K562 (cell line): ENCODE measurements at places on chromosomes 7 and 10. TPM values are rescaled to one million over a fixed set of nuclear protein-coding genes. Genes with fewer than 3 reads are reported as not detected.

Gene BNIP3
- total RNA-seq = 41.7 and 42.2 TPM in 2 replicates

Gene ZNF479
- not detected in 2 replicates for total RNA-seq

Gene MTG1
- total RNA-seq = 18.1 and 18.2 TPM in 2 replicates

Gene TFPI2
- 0.11 TPM in 1 of 2 replicates, not detected in the other for total RNA-seq

Gene FAM53B
- 16.5 and 17.0 TPM in 2 replicates for total RNA-seq

Gene CDK14
- 0.18 and 0.44 TPM in 2 replicates for total RNA-seq

Gene HYAL4
- not detected in 2 replicates for total RNA-seq

Gene ENTPD1
- 0.35 and 0.38 TPM in 2 replicates for total RNA-seq

Gene SORCS3
- not detected in 2 replicates for total RNA-seq

Gene GPC2
- 4.7 and 5.1 TPM in 2 replicates for total RNA-seq

Gene GPR15LG
- total RNA-seq = not detected in 2 replicates

GRCh38 chr10:103854686-103855391 lies 537 bp downstream of the SH3PXD2A start:
- H3K27ac ChIP-seq = no peak overlapping the region
- no peak for DNase-seq
- H3K4me3 ChIP-seq = no peak overlapping the region
- H3K36me3 ChIP-seq = no peaks in the 10 kb centered on the region
- peaks cover 7% of the 10 kb centered on the region; the same call in 1 of the 2 replicates for H3K4me1 ChIP-seq
- H3K27me3 ChIP-seq = peaks cover 45% of the 10 kb centered on the region

DNA sequence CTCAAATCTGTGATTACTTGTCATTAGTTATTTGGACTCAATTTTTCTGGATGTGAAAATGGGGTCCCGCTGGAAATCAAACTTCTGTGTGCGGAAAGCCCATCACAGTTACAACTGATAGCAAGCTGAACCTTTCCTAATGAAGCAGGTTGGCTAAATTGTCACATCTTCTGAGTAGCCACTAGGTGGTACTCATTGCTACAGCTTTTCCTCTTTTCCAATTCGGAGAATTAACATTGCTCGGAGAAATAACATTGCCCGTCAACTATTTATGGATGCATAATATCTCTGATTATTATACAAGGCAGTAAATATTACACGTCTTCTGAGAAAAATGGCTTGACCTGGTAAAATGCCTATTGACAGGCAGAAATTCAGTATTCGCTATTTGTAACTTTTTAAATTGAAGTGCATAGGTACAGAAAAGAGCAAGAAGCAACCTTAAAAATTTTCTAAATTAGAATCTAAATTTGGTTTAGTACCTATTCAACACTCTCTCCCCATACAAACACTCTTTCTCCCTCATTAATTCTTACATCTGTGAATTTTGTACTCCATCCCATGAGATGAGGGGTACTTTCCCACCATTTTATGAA lies 17.3 kb upstream of the BLOC1S2 start:
- no peak overlapping the region for H3K27ac ChIP-seq
- peak; percentile 29 for DNase-seq
- no peak overlapping the region for H3K4me3 ChIP-seq
- H3K4me1 ChIP-seq = no peaks in the 10 kb centered on the region; the same call in 1 of the 2 replicates
- no peaks in the 10 kb centered on the region for H3K36me3 ChIP-seq
- peaks cover 14% of the 10 kb centered on the region for H3K27me3 ChIP-seq

- peak overlapping the region; percentile 98 for H3K27ac ChIP-seq
- H3K36me3 ChIP-seq = peaks cover 29% of the 10 kb centered on the region
- DNase-seq = no peak
- H3K4me3 ChIP-seq = peak overlapping the region; percentile 66
Observed at GRCh38 chr10:68330852-68331454, 911 bp upstream of the HNRNPH3 start.

DNA sequence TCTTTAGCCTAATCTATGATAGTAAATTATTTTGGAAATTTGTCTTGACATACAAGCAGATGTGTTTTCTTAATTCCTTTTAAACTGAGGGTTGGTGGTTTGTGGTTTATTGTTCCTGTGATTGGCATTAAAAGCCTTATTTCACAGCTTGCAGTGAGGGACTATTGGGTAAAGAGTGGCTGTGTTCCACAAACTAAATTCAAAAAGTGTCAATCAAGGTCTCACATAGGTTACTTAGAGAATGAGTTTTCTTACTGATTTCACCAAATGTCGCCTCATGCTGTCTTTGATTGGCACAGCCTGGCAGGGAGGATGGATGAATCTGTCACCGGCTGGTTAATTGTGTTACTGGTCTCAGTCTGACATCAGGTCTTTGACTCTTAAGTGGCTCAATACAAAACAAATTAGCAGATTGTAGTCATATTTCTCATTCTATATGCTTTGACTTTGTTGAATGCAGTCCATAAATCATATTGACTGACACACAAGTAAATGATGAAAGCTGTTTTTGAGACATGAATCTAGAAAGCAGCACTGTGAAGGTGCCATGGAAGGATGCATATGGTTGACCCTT lies 66.8 kb upstream of the CYP26C1 start:
- no peak for DNase-seq
- H3K36me3 ChIP-seq = peaks cover 11% of the 10 kb centered on the region; the same call in 2 of the 3 replicates
- no peaks in the 10 kb centered on the region for H3K27me3 ChIP-seq
- no peaks in the 10 kb centered on the region for H3K4me1 ChIP-seq
- H3K4me3 ChIP-seq = no peak overlapping the region

DNA sequence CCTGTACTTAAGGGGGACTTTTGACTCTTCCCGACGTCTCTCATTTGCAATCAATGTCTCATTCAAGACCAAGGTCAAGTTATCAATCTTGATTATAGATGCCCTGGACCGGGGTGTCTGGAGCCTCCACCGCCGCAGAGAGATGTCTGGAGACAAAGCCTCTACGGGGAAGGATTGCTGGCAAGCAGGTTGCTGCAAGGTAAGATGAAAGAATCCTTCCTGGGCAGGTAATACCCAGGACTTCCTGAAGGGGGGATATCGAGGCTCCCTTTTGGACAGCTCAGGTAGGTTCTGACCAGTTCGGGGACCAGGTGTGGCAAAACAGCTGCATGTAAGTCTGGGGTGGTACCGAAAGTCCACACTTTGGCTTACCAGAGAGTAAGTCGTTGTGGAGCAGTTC lies 12.5 kb upstream of the CUX1 start:
- no peak overlapping the region for H3K4me3 ChIP-seq
- peaks cover 8% of the 10 kb centered on the region; the same call in 2 of the 3 replicates for H3K4me1 ChIP-seq
- H3K36me3 ChIP-seq = no peaks in the 10 kb centered on the region
- DNase-seq = peak; percentile 37
- no peak overlapping the region for H3K27ac ChIP-seq

GRCh38 chr10:98302741-98303365 lies 34.9 kb upstream of the LOXL4 start:
- H3K27ac ChIP-seq = no peak overlapping the region
- H3K36me3 ChIP-seq = no peaks in the 10 kb centered on the region
- peaks cover 26% of the 10 kb centered on the region; the same call in 1 of the 2 replicates for H3K27me3 ChIP-seq
- no peak for DNase-seq
- no peaks in the 10 kb centered on the region for H3K4me1 ChIP-seq

DNA sequence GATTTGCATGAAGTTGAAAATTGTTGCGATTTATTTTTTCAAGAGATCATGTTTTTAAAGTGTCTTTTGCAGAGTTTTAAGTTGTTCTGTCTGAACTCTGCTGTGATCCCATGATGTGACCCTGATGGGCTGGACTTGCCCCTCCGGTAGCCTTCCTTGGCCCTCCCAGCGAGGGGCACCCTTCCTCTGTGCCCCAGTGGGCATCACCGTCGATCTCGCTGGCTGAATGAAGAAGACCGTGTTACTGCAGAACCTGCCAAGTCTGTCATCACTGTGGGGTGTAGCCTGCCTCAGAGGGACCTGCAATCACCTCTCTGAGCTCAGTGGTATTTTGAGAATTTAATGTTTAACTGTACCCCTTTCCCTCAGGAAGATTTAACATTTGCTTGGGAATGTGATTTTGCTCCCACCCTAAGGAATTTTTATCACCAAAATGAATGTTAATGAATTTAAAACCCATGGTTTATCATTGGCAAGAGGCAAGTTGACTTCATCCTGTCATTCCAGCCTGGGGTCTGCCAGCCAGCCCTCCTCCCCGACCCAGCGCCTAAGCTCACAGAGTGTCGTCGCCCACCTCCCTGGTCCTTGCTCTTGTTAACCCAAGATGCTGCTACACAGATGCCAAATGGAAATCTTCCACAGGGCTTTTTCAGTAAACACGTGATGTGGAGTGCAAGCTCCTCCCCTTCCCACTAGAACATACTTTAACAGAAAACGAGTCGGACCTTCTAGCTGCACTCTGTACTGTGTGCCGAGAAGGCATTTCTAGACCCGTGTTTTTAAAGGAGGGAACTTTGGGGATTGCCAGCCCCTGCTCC lies 115.4 kb downstream of the NT5C2 start:
- no peaks in the 10 kb centered on the region; the same call in 1 of the 2 replicates for H3K4me1 ChIP-seq
- no peak for DNase-seq
- H3K27ac ChIP-seq = no peak overlapping the region

GRCh38 chr7:140062528-140063299 lies at the start of gene PARP12:
Gene PARP12, minus strand, starts transcription at chr7:140062951. Its CDS starts 104 bp downstream, at chr7:140062847.
- peaks cover 28% of the 10 kb centered on the region for H3K4me1 ChIP-seq
- H3K27me3 ChIP-seq = no peaks in the 10 kb centered on the region
- peak; percentile 93 for DNase-seq
- H3K36me3 ChIP-seq = peaks cover 2% of the 10 kb centered on the region; the same call in 1 of the 3 replicates

GRCh38 chr7:28020302-28020940 lies 160.2 kb downstream of the JAZF1 start:
- peak; percentile 75 for DNase-seq
- H3K27me3 ChIP-seq = peaks cover 30% of the 10 kb centered on the region
- no peaks in the 10 kb centered on the region for H3K4me1 ChIP-seq
- no peak overlapping the region for H3K27ac ChIP-seq
- no peak overlapping the region for H3K4me3 ChIP-seq
- no peaks in the 10 kb centered on the region for H3K36me3 ChIP-seq

GRCh38 chr10:23262928-23263327 lies 70.8 kb downstream of the PTF1A start:
- H3K27ac ChIP-seq = no peak overlapping the region
- no peaks in the 10 kb centered on the region for H3K36me3 ChIP-seq
- H3K4me1 ChIP-seq = no peaks in the 10 kb centered on the region
- H3K27me3 ChIP-seq = no peaks in the 10 kb centered on the region
- H3K4me3 ChIP-seq = no peak overlapping the region

- H3K4me1 ChIP-seq = no peaks in the 10 kb centered on the region
- H3K36me3 ChIP-seq = no peaks in the 10 kb centered on the region
Observed at GRCh38 chr10:121415063-121415399, 183.2 kb downstream of the FGFR2 start.

- peak; percentile 1 for DNase-seq
- H3K4me3 ChIP-seq = no peak within 1 kb of the TSS
- no peaks in the 10 kb centered on the region for H3K4me1 ChIP-seq
- H3K27ac ChIP-seq = no peak within 1 kb of the TSS
- H3K36me3 ChIP-seq = no peaks in the 10 kb centered on the region
- no peaks in the 10 kb centered on the region; the same call in 1 of the 2 replicates for H3K27me3 ChIP-seq
Observed at GRCh38 chr10:90920986-90921666, at the start of gene ANKRD1. Gene ANKRD1, minus strand, starts transcription at chr10:90921087. Its CDS starts 60 bp downstream, at chr10:90921027.

- H3K27ac ChIP-seq = no peak overlapping the region; the same call in 2 of the 3 replicates
- H3K4me3 ChIP-seq = no peak overlapping the region
- DNase-seq = no peak
- H3K36me3 ChIP-seq = no peaks in the 10 kb centered on the region
- H3K27me3 ChIP-seq = peaks cover 2% of the 10 kb centered on the region; the same call in 1 of the 2 replicates
- no peaks in the 10 kb centered on the region for H3K4me1 ChIP-seq
Observed at GRCh38 chr10:63703113-63703670, 182.0 kb downstream of the REEP3 start.

- no peaks in the 10 kb centered on the region for H3K36me3 ChIP-seq
- no peak overlapping the region for H3K27ac ChIP-seq
- no peaks in the 10 kb centered on the region for H3K4me1 ChIP-seq
- no peaks in the 10 kb centered on the region for H3K27me3 ChIP-seq
- no peak for DNase-seq
- no peak overlapping the region for H3K4me3 ChIP-seq
Observed at GRCh38 chr7:54864663-54865062, 105.7 kb upstream of the SEC61G start.

DNA sequence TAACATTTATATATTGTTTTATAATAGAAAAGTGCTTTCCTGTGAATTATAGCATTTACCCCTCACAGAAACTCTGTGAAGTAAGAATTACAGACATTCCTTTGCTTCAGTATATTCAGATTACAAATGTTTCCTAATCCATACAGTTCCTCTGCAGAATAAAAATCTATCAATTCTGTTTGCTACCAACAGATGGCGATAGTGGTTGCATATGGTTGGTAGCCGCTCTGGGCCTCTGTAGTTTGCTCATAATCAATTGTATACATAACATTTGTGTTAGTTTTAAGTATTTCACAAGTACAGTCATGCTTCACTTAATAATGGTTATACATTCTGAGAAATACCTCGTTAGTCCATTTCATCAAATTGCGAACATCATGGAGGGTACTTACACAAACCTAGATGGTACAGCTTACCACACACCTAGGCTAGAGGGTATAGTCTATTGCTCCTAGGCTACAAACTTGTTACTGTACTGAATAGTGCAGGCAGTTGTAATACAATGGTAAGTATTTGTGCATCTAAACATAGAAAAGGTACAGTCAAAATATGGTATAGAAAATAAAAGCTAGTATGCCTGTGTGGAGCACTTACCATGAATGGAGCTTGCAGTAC lies 94.4 kb upstream of the STEAP4 start:
- H3K4me1 ChIP-seq = no peaks in the 10 kb centered on the region
- H3K27ac ChIP-seq = no peak overlapping the region
- no peaks in the 10 kb centered on the region for H3K36me3 ChIP-seq
- H3K4me3 ChIP-seq = no peak overlapping the region
- DNase-seq = peak; percentile 21

DNA sequence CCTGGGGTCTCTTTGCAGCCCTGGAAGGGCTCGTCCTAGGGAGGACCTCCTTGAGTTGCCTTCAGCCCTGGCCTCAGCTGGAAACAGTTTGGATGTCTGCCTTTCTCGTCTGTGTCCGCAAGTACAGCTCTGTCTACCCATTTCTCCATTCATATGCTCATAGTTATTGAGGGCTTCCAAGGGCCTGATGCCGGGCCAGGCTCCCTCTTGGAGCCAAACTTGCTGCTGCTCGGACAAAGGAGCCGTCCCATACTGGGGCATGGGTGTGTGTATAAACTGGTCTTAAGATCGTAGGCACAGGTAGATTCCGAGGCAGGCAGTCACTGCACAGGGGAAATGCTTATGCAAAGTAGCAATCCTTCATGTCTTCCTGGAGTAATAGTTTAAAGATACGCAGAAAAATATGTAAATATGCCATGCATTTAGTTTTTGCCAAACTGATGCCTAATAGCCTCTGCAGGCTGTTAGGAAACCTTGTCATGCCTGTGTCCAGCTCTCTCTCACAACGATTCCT lies 117.0 kb upstream of the BTBD16 start:
- H3K27me3 ChIP-seq = peaks cover 3% of the 10 kb centered on the region; the same call in 1 of the 3 replicates
- H3K36me3 ChIP-seq = no peaks in the 10 kb centered on the region
- DNase-seq = no peak
- H3K4me3 ChIP-seq = no peak overlapping the region
- H3K4me1 ChIP-seq = no peaks in the 10 kb centered on the region
- H3K27ac ChIP-seq = no peak overlapping the region

DNA sequence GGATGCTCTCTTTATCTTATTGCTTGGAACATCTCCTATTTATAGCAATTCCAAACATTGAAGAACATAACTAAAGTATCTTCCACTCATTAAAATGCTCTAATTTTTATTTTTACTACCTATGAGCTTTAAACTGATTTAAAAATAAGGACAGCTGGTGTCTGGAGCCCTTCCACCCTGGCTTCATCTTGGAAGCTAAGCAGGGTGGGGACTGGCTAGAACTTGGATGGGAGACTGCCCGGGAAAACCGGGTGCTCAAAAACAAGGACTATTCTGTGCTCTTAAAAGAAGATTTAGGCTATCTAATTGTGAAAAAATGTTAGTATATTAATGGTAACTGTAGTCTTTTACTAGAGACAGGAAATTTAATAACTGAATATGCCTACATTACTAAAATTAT lies 69.2 kb downstream of the ARMC3 start:
- no peaks in the 10 kb centered on the region for H3K36me3 ChIP-seq
- no peak overlapping the region for H3K4me3 ChIP-seq
- no peaks in the 10 kb centered on the region for H3K27me3 ChIP-seq

GRCh38 chr10:101818872-101819633 lies 809 bp upstream of the OGA start:
- H3K4me1 ChIP-seq = peaks cover 17% of the 10 kb centered on the region
- peak overlapping the region; percentile 98 for H3K4me3 ChIP-seq
- H3K36me3 ChIP-seq = peaks cover 12% of the 10 kb centered on the region; the same call in 1 of the 3 replicates
- H3K27ac ChIP-seq = peak overlapping the region; percentile 99
